ENCODE measurements at places on chromosomes 4 and X.

DNA sequence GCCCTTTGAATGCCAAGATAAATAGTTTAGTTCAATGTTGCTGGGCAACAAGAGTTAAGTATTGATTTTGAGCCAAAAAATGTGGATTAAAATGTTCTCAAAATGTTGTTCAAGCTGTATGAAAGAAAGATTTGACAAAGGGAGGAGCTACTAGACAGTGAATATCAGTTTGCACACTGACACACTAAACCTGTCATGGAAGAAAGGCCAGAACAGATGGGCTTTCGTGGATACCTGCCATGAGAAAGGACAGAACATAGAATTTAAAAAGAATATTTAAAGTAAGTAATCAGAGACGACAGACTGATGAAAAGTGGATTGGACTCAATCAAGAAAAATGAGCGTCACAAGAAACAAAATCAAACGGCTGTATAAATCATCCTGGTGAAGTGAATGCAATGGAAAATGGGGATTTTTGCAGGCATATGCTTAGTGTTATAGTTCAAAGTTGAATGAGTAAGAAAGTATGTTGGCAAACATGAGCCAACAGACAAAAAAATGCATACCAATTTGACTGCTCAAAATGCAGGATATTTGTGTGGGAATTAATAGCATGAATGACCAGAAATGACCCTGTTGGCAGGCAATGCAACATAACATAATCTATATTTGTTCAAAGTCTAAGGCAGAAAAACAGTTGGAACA, 7.4 kb downstream of the PCDH18 start:
- peaks cover 5% of the 10 kb centered on the region for H3K4me1 ChIP-seq
- H3K27me3 ChIP-seq, result no peaks in the 10 kb centered on the region
- no peak overlapping the region for H3K4me3 ChIP-seq
- no peak for DNase-seq
- no peak overlapping the region for H3K27ac ChIP-seq

- no peak overlapping the region for H3K27ac ChIP-seq
- H3K4me3 ChIP-seq, result no peak overlapping the region
- no peaks in the 10 kb centered on the region for H3K4me1 ChIP-seq
- no peaks in the 10 kb centered on the region for H3K27me3 ChIP-seq
- no peak for DNase-seq
Observed at GRCh38 chrX:10483191-10483831, 137.1 kb downstream of the MID1 start.

DNA sequence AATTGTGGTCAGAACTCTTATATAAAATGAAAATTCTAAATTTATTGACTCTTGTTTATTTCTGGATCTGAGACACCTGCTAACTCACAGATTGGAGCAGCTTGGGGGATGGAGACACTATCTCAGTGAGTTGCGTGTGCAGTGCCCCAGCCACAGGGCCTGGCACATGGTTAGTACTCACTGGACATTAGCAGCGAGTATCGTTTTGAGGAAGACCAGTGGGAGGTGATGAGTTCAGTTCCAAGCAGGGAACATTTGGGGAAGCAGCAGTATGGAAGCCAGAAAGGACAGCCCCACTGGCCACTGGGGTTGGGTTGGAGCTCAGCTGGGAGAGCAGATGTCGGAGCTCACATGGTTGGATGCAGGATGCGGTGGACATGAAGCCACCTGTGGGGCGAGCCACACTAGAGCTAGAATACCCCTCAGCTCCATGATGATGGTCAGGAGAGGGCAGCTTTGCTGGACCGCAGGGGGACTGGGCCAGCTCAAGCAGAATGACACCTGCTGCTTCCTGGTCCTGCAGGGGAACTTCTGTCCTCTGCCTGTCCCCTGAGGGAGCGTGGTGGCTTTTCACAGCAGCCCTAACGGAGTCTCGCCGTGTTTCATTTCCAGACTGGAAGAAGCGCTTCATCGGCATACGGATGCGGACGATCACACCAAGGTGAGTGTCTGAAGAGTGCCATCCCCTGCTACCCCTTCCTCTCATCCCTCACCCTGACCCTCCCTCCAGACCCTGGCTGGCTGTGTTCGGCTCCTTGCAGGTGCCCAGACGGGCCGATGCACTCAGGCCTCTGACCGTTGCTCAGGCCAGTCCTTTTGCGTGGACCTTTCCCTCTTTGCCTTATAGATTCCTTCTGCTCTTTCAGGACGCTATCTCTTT, 32.5 kb downstream of the HTRA3 start:
- H3K27me3 ChIP-seq, result peaks cover 7% of the 10 kb centered on the region
- no peaks in the 10 kb centered on the region for H3K36me3 ChIP-seq
- H3K27ac ChIP-seq, result no peak overlapping the region
- peak; percentile 73 for DNase-seq
- peaks cover 10% of the 10 kb centered on the region for H3K4me1 ChIP-seq

DNA sequence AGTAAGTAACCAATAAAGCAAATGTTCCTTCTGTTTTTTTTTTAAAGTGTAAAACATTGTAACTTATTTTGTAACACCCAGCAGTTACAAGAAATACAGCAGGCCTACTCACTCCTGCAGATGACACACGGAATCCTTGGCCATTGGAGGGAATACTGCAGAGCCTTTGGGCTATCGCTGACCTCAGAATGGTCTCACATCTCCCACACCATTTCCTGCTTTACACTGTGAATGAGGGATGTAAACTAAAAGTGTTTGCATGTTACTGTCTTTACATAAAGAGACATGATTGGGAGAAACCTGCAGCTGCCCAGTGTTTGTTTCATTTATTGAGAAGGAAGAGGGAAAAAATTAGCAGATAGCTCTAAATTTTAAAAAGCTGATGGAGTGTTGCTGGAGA, 64.1 kb downstream of the USP46 start:
- H3K27ac ChIP-seq, result no peak overlapping the region
- H3K4me3 ChIP-seq, result no peak overlapping the region
- H3K36me3 ChIP-seq, result peaks cover 35% of the 10 kb centered on the region
- no peaks in the 10 kb centered on the region for H3K4me1 ChIP-seq

GRCh38 chr4:85733798-85734197, 258.8 kb downstream of the ARHGAP24 start:
- peaks cover 23% of the 10 kb centered on the region for H3K4me1 ChIP-seq
- H3K36me3 ChIP-seq, result no peaks in the 10 kb centered on the region
- H3K4me3 ChIP-seq, result no peak overlapping the region

DNA sequence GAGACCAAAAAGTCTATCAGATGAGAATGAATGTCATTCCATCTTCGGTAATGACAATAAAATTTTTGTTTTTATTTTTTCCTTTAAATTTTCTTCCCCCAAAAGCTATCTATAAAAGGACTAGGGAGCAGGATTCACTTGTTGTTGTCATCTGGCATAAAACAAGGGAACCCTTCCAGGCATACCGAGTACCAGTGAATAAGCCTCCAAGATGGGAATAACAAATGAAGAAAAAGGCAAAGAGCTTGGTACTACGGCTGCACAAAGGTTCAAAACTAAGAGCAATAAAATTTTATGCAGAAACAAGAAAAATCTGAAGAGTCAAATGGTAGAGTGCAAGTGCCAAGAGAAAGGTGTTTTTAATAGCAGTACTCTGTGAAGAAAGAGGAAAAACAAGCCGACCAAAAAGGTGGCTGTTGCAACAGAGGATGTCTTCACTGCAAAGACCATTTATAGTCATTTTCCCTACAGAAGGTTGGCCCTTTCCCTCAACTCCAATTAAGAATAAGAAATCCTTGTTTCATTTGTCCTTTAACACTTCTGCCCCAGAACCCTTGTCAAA, 25.8 kb downstream of the PPP3CA start:
- no peaks in the 10 kb centered on the region for H3K36me3 ChIP-seq
- no peak overlapping the region for H3K27ac ChIP-seq
- H3K27me3 ChIP-seq, result no peaks in the 10 kb centered on the region
- no peak overlapping the region for H3K4me3 ChIP-seq
- DNase-seq, result no peak
- H3K4me1 ChIP-seq, result peaks cover 16% of the 10 kb centered on the region

- no peak overlapping the region for H3K4me3 ChIP-seq
- no peaks in the 10 kb centered on the region for H3K27me3 ChIP-seq
- DNase-seq, result no peak
- H3K36me3 ChIP-seq, result no peaks in the 10 kb centered on the region
Observed at GRCh38 chrX:51860679-51861078, 32.7 kb upstream of the MAGED1 start.

- no peaks in the 10 kb centered on the region for H3K4me1 ChIP-seq
- no peaks in the 10 kb centered on the region for H3K27me3 ChIP-seq
- H3K4me3 ChIP-seq, result no peak overlapping the region
- H3K27ac ChIP-seq, result no peak overlapping the region
Observed at GRCh38 chr4:119872371-119873016, 194.2 kb downstream of the MAD2L1 start.

- no peaks in the 10 kb centered on the region for H3K36me3 ChIP-seq
- H3K4me1 ChIP-seq, result peaks cover 19% of the 10 kb centered on the region
- peak overlapping the region; percentile 45 for H3K27ac ChIP-seq
- H3K27me3 ChIP-seq, result no peaks in the 10 kb centered on the region
- no peak for DNase-seq
Observed at GRCh38 chrX:154083126-154083517, 14.4 kb downstream of the MECP2 start.

DNA sequence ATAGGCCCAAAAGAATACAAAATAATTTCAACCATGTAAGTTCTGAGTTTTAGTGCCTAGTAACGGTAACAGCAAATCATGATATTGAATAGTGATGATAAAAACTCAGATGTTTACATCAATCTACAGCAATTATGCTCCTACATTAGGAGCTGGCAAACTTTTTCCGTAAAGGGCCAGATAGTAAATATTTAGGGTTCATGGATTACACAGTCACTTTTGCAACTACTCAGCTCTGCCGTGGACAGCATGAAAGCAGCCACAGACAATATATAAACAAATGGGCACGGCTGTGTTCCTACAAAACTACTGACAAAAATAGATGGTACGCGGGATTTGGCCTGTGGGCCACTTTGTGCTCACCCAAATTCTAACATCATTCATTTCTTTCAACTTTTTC, 167.8 kb upstream of the NAP1L5 start:
- no peaks in the 10 kb centered on the region for H3K27me3 ChIP-seq
- H3K4me3 ChIP-seq, result no peak overlapping the region
- H3K27ac ChIP-seq, result no peak overlapping the region
- H3K4me1 ChIP-seq, result no peaks in the 10 kb centered on the region

DNA sequence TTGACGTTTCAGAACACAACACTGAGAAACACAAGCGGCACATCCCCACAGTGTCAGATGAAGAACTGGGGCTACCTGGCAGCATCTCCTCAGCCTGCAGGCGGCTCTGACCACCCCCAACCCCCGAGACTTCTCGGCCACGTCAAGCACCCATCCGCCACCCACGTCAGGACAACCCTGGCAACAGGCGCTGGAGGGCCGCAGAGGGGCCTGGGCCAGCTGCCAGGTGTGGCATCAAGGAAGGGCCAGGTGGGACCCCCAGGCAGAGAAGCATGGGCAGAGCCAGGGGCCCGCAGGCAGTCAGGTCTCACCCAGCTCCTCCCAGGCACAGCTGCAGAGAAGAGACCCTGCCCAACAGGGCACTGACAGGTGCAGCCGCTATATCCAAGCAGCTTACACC, 22.3 kb downstream of the GAK start:
- H3K27me3 ChIP-seq, result no peaks in the 10 kb centered on the region
- H3K4me1 ChIP-seq, result no peaks in the 10 kb centered on the region
- no peak overlapping the region for H3K4me3 ChIP-seq
- no peak overlapping the region for H3K27ac ChIP-seq

DNA sequence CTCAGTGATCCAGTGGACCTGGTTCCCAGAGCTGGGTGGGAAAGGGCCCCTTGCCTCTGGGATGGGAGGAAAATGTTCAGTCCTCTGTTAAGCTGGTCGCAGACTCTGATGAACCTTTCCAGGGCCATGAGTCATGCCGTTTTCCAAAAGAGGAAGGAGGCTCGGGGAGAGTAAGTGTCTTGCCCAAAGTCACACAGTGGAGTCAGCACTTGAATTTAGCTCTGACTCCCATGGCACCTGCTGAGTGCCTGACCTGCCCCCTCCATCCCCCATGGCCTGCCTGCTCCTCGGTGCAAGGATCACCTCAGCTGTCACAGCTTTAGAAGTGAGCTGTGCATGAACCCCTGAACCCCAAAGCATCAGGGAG, 14.0 kb upstream of the KIAA0232 start:
- H3K4me3 ChIP-seq, result no peak overlapping the region
- H3K27ac ChIP-seq, result no peak overlapping the region
- H3K36me3 ChIP-seq, result no peaks in the 10 kb centered on the region
- DNase-seq, result no peak
- H3K4me1 ChIP-seq, result peaks cover 46% of the 10 kb centered on the region

DNA sequence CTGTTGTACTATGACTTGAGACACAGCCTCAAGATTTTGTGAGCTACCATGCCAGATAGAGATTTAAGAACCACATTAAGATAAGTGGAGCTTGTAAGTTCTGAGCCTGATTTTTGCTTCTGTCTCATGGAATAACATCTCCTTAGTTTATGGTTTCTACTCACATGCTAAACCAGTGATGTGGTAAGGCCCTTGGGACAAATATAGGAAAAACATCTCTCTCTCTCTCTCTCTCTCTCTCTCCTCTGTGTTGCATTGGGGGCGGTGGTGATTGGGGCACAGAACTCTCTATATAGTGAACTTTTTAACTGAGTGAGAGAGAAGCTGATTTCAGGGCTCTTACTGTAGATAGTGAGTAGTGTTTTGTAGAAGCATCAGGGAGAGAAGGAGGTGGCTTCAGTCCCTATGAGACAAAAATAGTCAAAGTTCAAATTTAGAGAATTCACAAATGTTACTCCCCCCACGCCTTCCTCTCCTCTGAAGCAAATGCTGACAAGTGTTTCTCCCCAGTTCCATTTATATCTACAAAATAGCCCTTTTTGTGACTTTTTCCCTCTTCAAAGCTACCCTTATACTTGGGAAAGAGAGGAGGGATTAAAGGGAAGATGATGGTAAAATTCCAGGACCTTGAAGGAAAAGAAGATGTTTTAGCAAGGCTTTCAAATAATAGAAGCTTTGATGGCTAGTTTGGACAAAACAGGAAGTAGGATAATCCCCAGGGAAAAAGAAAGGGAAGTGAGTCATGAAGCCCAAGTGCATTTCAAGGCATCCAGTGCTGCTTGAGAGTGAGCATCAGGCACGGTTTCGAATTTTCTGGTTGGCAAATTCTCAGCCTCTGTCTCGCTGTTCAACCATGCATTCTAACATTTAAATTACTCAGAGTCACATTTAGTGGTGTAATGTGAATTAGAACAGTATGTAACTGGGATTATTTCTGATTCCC, 134.3 kb upstream of the AP1S2 start:
- H3K36me3 ChIP-seq, result no peaks in the 10 kb centered on the region
- H3K27ac ChIP-seq, result no peak overlapping the region
- no peak for DNase-seq

DNA sequence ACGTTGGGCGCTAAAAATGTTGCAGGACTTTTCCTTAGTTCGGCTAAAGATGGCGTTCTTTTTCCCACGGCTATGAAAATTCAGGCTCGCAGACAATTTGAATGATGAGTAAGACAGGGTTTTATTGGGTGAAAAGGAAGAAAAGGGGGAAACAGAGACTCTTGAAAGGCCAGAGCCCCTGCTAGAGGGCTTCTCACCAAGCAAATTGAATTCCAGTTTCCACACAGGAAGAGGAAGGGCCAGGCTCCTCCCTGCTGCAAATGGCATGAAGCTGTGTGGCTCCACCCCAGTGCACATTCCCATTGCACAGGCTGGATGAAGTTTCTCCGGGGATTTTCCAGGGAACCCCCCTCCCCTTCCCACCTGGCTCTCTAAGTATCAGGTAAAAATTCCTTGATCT, 210.9 kb downstream of the KLHL4 start:
- no peak overlapping the region for H3K27ac ChIP-seq
- H3K4me1 ChIP-seq, result no peaks in the 10 kb centered on the region
- H3K4me3 ChIP-seq, result no peak overlapping the region
- H3K27me3 ChIP-seq, result no peaks in the 10 kb centered on the region

Measured in suprapubic skin (tissue), 4 donors.